RPMI7951 (cell line): ENCODE measurements at places on chromosomes 2 and 18.

DNA sequence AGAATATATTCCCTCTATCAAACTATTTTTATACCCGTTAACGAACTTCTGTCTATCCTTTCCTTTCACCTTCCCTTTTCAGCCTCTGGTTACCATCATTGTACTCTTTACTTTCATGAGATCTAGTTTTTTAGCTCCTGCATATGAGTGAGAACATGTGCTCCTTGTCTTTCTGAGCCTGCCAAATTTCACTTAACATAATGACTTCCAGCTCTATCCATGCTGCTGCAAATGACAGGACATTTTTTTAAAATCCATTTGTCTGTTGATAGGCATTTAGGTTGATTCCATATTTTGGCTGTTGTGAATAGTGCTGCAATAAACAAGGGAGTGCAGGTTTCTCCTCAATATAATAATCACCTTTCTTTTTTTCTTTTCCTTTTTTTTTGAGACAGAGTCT lies 8.2 kb upstream of the CCDC195 start:
- DNase-seq, result no peak

DNA sequence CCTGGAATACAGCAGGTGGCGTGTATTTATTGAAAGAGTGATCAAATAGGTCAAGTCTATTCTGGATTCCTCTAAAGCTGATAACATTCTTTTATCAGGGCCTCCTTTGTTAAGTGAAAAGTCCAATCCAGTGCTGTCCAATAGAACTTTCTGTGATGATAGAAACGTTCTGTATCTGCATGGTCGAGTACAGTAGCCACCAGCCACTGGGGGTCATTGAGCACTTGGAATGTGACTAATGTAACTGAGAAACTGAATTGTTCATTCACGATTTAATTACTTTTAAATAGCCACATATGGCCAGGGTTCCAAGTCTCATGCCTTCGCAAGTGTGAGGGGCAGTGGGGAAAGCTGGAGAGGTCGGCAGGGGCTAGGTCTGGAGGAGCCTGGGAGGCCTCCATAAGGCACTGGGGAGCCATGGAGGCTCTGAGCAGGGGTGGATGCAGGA lies 20.5 kb downstream of the SH2D6 start:
- no peak for DNase-seq

DNA sequence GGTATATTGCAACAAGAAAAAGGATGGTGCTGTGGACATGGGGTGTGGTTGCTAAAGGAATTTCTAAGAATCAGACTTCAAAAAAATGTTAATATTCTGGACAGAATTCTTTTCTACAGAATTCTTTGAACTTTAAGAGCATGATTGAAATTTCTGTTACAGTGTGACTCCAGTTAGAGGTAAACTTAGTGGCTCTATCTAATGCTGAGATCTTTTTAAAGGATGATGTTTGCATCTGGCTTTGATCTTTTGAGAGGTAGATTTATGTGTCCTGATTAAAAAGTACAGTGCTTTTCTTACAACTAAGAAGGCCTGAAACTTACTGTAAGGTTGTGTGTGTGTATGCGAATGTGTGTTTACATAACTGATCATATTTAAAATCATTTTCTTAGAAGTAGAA lies 25.4 kb downstream of the NCK2 start:
- DNase-seq, result no peak

- peak; percentile 16 for DNase-seq
These were observed 3.8 kb upstream of the EPC2 start for GRCh38 chr2:148640767-148641166.

DNA sequence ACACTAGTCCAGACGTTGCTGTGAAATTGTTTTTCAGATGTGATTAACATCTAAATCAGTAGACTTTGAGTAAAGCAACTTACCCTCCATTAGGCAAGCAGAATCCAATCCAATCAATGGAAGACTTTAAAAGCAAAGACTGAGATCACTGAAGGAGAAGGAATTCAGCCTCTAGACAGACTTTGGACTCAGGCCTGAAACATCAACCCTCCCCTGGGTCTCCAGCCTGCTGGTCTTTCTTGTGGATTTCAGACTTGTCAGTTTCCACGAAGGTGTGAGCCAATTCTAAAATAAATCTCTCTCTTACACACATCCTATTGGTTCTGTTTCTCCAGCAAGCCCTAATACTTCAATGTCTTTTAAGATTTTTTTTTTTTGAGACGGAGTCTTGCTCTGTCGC lies 50.0 kb upstream of the EDAR start:
- DNase-seq, result no peak

GRCh38 chr2:241410739-241411176 lies 54.7 kb downstream of the FARP2 start:
- peak; percentile 96 for DNase-seq

- no peak for DNase-seq
These were observed 222.6 kb downstream of the NOL4 start for GRCh38 chr18:34002130-34002529.

DNA sequence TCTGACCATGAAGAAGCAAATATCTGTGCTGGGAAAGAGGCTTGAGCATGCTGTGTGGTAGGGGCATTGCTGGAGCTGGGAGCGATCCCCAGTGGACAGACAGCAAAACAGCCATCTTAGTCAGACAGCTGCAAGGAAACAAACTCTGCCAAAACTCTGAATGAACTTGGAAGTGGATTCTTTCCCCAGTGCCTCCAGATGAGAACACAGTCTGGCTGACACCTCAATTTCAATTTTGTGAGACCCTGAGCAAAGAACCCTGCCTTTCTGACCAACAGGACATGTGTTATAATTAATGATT lies 23.2 kb upstream of the FAP start:
- DNase-seq, result no peak

DNA sequence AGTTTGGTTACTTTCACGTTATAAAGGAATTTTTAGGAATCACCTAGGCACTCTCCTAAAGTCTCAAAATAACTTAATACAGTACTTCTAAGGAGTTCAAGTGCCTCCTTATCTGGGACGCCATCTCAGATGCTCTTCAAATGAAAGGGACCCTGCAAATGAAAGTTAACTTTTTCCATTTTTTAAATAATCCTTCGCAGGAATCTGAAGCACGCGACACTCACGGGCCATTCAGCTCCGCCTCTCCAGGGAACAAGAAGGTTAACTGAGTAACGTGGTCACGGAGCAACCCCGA lies 537 bp upstream of the ZC3H15 start:
- DNase-seq, result no peak

GRCh38 chr2:229501051-229501794 lies 213.1 kb downstream of the DNER start:
- DNase-seq, result no peak
